Activated T-helper 1 cell treated with anti-CD3 and anti-CD28 coated beads, Interleukin-12 subunit alpha, Interleukin-12 subunit beta, Interleukin-2, Interleukin-4 antibody, amounts not matched to agents 30 ng/mL and 10 ng/mL and 1 ng/mL, durations not matched to agents 14 hours and 24 hours and 36 hours (primary cell): ENCODE measurements at places on chromosomes 4 and X. TPM values are rescaled to one million over a fixed set of nuclear protein-coding genes. Genes with fewer than 3 reads are reported as not detected.

The GABRG1 gene
- not detected in 2 replicates for total RNA-seq

The TLR2 gene
- 0.49 and 1.0 TPM in 2 replicates for total RNA-seq

The NXF3 gene
- not detected in 2 replicates for total RNA-seq

The EFHC2 gene
- total RNA-seq, result not detected in 2 replicates

The AIMP1 gene
- 86.4 and 86.9 TPM in 2 replicates for total RNA-seq

The CENPU gene
- total RNA-seq, result 78.3 and 80.3 TPM in 2 replicates
